ENCODE measurements at places on chromosomes 6 and 20.
A peak's percentile ranks its signal among the peaks of the same experiment; 100 is the strongest.

GRCh38 chr6:28462401-28462800 is 19.1 kb upstream of the ZSCAN23 start:
- DNase-seq = no peak

GRCh38 chr6:37134396-37135191 is 35.4 kb upstream of the PIM1 start:
- peak; percentile 99 for DNase-seq

DNA sequence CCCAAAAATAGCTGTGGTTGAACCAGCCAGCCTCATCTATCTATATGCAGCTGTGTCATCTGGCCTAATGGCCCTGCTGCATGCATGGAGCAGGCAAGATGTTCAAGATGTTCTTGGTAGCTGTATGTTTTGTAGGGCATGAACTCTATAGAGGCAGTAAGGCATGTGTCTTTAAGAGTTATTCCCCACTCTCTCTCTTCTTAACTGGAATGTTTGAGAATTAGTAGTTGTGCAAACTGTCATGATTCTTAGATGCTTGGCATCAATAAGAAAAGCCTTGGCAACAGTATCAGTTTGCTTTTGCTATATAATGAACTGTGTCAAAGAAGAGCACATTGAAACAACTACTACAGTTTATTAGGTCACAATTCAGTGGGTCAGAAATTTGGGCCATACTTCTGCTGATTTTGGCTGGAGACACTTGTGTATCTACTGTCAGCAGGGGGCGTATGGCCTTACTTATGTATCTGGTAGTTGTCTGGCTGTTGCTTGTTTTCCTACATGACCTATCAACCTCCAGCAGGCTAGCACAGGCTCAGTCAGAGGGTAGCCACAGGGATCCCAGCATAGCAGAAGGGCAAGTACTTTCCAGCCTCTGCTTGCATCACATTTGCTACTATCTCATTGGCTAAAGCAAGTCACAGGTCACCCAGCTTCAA is 56.1 kb upstream of the LAMP5 start:
- peak; percentile 80 for DNase-seq

DNA sequence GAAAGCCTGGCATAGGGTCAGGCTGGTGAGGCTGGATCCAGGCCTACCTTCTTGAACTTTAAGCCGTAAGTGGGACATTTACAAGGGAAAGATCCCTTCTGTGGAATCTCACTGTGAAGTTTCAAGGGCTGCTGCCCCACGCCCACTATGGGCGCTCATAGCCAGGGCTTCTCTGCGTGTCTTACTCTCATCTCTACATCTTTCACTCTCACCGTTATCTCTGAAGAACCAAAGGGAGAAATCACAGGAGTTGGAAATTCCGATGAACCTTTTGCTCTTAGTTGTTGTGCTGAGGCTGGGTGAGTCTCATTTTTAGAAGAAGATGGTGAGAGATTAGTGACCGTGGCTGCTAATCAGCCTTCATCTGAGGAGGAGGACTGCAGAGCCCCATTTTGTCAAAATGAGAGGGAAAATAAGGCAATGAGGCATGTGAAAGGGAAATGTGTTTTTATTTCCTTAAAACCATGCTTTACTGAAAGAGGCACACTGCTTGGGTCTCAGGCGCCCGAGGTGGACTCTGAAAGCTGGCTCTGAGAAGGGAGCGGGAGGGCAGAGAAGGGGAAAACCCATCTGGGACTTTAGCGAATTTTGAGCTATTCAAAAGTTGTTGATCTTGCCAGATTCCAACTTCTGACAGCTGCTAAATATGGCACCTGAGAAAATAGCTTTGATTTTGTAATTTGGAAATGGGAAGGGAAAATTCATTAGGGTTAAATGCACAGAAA is 301.5 kb downstream of the CLIC5 start:
- DNase-seq = no peak

GRCh38 chr6:113172531-113172966 is 684.6 kb upstream of the MARCKS start:
- no peak for DNase-seq

GRCh38 chr6:37172912-37173492 is 3.0 kb downstream of the PIM1 start:
- DNase-seq = no peak

DNA sequence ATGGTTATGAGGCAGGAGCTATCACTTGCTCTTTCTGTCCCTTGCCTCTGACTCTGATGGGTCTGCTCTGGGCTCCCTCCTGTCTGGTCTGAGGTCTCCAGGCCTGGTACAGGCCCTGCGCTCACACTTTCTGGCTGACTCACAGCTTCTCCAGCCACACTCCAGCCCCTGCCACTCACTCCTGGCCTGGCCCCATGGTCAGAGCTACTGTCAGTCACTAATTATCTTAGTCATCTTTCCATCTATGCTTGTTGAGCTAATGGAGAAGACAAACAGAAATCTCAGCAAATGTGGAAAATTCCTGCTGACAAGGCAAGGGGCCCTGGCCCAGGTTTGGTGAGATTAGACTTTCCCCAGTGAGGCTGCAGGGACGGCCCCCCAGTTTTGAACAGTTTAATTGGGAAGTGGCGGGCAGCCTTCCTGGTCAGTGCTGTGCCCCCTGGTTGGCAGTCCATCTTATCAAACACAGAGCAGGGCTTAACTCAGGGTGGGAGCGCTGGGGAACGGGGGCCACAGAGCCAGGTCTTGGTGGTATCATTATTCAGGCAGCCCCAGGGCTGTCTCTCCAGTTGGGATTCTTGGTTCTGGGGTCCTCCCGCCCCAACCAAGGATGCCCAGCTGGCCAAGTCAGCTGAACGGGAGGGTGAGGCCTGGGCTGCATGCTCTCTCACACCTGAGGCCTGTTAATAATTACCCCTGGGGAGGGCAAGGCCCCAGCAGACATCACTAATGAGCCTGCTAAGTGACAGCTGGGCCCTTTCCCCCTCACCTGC is 63.4 kb downstream of the VEGFA start:
- no peak for DNase-seq

DNA sequence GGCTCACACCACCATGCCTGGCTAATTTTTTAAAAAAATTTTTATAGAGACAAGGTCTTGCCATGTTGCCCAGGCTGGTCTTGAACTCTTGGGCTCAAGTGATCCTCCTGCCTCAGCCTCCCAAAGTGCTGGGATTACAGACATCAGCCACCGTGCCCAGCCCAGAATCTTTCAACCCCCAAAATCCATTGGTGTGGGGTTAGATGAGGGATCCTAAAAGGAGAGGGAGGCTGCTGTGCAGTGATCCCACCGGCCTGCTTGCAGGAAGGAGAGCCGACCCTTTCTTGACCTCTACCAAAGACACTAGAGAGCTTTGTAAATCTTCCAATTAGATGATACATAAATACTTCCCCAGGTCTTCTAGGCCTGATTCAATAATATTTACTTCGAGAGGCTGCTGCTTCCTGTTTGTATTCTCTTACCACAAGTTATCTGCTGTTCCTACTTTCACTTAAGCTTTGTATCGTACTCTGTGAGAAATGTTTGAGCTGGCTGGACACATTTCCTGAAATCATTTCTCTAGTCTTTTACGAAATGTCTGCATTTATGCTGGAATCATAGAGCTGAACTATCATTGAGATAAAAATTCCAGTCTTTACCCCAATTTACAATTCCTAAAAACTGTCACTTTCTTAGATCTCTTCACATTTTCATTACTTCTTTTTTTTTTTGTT is 49.3 kb upstream of the IER3 start:
- peak; percentile 32 for DNase-seq

- no peak for DNase-seq
These were observed 43.0 kb upstream of the HLA-E start for GRCh38 chr6:30446259-30446658.

DNA sequence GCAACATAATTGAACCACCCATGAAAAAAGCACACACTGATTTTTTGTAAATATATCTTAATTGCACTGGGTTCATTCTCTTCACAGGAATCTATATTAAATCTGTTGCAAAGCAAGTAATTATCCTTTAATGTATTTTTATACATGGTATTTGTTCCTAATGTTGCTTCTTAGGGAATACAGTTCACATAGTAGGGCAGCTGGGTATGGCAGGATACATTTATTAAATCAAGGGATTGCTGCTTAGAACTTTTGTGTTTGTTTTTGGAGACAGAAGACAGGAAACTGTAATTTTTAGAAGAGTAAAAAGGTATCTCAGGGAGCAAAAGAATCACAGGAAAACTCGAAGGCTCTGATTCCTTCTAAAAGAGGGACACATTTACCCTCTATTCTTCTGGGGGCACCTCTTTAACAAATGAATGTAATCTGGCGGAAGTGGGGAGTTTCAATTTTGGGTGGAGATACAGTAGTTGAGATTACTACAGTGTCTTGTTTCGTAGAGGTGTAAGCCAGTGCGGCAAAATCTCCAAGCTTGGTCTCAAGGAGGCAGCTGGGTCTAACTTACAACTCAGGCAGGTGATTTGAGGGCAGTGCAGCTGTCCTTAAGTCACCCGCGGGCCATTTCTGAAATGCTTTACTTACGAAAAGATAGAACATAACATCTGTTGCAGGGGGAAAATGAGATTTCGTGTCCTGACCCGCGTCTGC is 812 bp upstream of the SMIM13 start:
- peak; percentile 42 for DNase-seq

DNA sequence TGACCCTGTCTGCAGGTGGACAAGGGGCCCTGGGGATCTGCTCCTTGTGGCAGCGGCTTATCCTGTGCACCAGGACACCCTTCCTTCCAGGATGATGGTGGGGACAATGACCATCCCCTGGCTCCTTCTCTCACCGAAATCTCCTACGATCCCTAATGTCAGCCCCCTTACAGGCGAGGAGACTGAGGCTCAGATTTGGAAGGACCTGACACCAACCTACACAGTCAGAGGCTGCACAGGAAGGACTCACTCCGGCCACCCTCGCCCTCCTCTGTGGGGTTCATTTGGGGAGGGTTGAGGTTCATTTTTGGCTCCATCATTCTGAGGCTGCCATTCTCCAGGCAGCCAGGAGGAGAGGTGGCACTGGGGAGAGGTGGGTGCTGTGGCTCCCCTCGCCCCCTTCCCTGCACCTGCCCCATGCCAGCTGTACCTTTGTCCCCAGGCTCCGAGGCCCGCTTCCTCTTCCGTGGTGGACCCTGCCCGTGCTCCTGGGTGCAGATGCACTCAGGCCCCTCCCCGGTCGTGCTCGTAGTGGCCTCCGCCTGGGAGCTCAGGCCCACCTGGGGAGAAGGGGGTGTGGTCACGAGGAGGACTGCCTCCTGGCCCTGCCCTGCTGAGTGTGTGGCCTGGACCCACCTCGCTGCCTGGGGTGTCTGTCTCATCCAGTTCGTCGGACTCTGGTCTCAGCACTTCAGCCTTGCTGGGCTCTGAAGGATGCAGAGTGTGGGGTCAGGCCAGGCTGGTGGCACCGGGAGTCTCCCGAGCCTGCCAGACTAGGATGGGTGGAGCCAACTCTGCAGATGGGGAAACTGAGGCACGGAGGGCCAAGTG is 5.3 kb upstream of the CABLES2 start:
- no peak for DNase-seq

DNA sequence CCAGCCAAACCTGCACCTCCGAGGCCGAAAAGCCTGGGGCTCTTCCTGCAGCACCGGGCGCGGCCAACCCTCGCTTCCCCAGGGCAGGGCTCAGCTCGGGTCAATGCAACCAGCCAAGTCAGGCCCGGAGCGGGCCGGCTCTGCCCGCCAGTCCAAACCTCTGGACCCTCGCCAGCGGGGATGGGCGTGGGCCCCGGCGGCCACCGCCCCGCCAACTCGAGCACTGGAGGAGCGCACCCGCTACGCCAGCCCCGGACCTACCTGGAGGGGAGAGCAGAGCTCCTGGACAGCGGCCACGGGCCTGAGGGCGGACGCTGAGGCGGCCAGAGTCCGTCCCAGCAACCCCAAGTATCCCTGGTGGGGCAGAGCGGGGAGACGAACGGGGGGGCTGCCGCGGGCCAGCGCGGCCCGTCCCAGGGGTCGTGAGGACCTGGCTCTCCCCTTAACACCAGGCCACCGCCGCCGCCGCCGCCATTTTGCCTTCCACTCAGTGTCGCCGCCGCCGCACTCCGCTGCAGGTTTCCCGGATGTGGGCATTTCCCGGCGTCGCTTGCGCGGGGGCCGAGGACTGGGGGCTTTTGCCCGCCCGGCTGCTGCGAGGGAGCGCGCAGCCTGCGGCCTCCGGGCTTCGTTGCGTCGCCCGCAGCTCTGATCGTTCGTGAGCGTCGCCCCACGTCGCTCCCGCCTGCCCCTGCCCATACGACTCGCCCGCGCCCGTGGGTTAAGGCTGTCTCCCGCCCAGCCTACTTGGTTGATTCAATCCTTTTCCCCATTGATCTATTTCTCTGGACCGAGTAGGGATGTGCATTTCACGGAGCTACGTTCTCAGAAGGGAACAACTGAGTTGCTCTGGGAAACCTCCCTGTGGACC is at the start of gene LATS1:
LATS1 (minus strand) TSS at position 514 of the 871 bp plus-strand sequence. CDS start 15,975 bp downstream, outside the sequence.
- peak; percentile 68 for DNase-seq

DNA sequence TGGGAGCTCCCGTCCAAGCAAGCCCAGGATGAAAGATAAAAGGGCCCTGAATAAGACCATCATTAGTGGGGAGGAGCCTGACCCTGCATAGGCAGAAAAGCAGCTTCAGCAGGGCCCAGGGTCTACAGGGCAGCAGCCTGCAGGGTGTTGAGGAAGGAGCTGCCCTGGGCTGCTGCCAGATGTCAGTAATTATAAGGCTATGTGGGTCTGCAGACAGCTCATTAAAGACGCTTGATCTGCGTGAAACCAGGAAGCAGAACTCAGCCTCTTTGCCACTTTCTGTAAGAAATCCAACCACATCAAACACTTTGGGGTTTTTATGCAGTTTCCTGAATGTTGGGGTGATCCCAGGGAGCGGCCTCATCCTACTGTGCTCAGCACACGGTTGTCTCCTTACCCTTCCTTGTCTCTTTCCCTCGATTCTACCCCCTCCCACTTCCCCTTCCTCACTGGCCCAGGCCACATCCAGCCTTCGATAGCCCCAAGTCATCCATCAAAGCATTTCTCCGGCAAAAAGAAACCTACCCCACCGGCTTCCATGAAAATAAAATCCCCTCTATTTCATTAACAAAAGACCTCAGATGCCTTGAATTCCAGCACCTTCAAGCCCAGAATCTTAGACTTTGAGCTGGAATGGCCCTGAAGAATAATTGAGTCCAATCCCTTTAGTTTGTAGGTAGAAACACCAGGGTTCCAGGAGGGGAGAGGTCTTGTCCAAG is 1.0 kb upstream of the TGM6 start:
- DNase-seq = no peak
